ENCODE measurements at places on chromosomes 1 and 21. TPM values are rescaled to one million over a fixed set of nuclear protein-coding genes. Genes with fewer than 3 reads are reported as not detected.

- no peak overlapping the region for H3K4me3 ChIP-seq
- H3K36me3 ChIP-seq = no peaks in the 10 kb centered on the region
- peaks cover 6% of the 10 kb centered on the region for H3K27me3 ChIP-seq
- no peak overlapping the region for H3K27ac ChIP-seq
- H3K4me1 ChIP-seq = no peaks in the 10 kb centered on the region
Measured at GRCh38 chr1:205687242-205687641, 6.9 kb upstream of the SLC45A3 start.

GRCh38 chr1:202880961-202881460, 7.9 kb downstream of the RABIF start:
- no peak for DNase-seq
- peaks cover 43% of the 10 kb centered on the region for H3K4me1 ChIP-seq
- H3K27me3 ChIP-seq = no peaks in the 10 kb centered on the region
- H3K27ac ChIP-seq = no peak overlapping the region
- no peak overlapping the region for H3K4me3 ChIP-seq

DNA sequence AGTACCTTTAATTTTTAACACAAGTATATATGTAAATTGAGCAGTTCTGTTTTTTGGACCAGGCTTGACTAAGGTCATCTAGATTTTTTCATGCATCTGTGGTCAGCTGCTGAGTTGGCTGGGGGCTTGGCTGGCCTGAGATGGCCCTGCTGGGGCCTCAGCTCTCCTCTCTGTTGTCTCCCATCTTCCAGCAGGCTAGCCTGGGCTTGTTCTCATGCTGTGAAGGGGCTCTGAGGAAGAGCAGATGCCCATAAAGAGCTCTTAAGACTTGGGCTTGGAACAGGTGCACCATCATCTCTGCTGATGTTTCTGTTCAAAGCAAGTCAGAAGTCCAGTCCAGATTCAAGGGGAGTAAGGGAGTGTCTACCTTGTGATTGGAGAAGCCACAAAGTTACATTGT, 51.2 kb upstream of the TNR start:
- H3K4me3 ChIP-seq = no peak overlapping the region
- no peak overlapping the region for H3K27ac ChIP-seq
- no peaks in the 10 kb centered on the region for H3K36me3 ChIP-seq
- no peak for DNase-seq
- no peaks in the 10 kb centered on the region for H3K4me1 ChIP-seq

DNA sequence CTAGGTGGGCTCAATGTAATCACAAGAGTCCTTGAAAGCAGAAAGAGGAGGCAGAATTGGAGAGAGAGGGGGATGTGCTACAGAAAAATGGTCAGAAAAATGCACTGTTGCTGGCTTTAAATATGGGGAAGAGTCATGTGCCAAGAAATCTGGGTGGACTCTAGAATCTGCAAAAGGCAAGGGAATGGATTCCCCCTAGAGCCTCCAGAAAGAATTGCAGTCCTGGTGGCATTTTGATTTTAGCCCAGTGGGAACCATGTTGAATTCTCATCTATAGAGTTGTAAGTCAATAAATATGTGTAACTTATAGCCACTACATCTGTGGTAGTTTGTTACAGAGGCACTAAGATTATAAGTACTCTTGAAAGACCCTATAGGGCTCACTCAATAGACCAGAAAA, 210.3 kb downstream of the ASTN1 start:
- no peaks in the 10 kb centered on the region for H3K27me3 ChIP-seq
- H3K36me3 ChIP-seq = no peaks in the 10 kb centered on the region
- no peaks in the 10 kb centered on the region for H3K4me1 ChIP-seq
- H3K4me3 ChIP-seq = no peak overlapping the region
- H3K27ac ChIP-seq = no peak overlapping the region

DNA sequence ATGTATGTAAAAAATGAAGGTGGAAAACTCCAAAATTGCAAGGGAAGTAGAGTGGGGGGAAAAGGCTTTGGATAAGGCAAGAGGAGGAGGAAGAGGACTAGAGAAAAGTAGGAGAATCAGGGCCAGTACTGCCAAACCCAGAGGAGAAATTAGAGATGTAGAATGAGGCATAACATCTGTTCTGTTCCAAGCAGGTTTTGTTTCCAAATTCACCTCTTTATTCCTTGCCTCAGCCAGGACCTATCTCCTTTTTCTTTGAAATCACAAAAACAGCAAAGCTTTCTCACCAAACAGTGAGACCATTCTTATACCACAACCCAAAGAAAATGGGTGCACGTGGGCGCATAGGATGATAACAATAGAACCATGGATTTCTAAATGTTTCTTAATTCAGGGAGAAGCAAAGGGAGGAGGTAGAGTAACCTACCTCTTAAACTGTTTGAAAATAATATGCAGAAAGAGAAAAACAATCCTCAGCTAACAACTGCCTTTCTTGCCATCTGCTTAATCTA, 383.3 kb upstream of the PKN2 start:
- H3K4me3 ChIP-seq = no peak overlapping the region
- H3K36me3 ChIP-seq = no peaks in the 10 kb centered on the region
- DNase-seq = no peak
- H3K27me3 ChIP-seq = peaks cover 3% of the 10 kb centered on the region
- no peaks in the 10 kb centered on the region for H3K4me1 ChIP-seq
- H3K27ac ChIP-seq = no peak overlapping the region

DNA sequence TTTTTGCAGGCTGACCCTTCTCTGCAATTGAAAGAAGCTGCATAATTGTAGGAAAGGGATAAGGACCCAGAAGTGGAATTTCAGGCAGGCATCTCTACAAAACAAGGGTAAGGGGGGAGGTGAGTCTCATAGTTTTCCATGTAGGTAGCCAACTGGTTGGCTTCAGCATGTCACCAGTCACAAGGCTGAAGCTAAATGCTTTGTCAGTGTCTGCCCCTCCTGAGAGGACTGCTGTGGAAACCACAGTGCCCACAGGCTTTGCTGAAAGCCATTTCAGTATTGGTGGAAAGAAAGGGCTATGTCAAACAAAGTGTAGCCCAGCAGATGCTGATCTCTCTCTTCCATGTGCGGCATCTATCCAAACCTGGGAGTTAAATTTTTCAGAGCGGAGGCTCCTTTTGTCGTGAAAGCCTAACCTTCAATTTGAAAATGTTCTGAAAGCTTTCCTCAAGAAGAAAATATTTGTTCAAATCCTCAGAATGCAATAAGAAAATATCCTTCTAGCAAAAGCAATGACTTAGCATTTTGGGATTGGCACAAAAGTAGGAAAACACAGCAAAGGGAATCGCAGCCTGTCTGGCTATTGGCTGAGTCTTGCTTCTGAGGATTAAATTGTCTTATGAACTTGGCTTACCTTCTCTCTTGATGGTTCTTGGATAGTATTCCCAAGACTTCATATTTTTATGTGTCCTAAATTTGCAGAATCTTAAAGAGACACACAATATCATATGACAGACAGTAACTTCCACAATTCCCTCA, 591.7 kb downstream of the PLPP3 start:
- H3K4me3 ChIP-seq = no peak overlapping the region
- H3K36me3 ChIP-seq = no peaks in the 10 kb centered on the region
- H3K4me1 ChIP-seq = no peaks in the 10 kb centered on the region
- H3K27me3 ChIP-seq = peaks cover 3% of the 10 kb centered on the region

UBE2U gene
- not detected for polyA plus RNA-seq

FMO5 gene
- 2.8 TPM for polyA plus RNA-seq

EDN2 gene
- polyA plus RNA-seq = not detected

ELAPOR1 gene
- 0.54 TPM for polyA plus RNA-seq

Measured in immature natural killer cell (primary cell).